ENCODE measurements at places on chromosomes 5 and 9. TPM values are rescaled to one million over a fixed set of nuclear protein-coding genes. Genes with fewer than 3 reads are reported as not detected.

The KCNIP1 gene
- total RNA-seq, result not detected

The OR1J2 gene
- not detected for total RNA-seq

- no peak for ATAC-seq
These were observed 42.2 kb upstream of the EGFL7 start for GRCh38 chr9:136620441-136621018.

GRCh38 chr9:133707065-133707762, 30.9 kb downstream of the SARDH start:
- ATAC-seq, result no peak

DNA sequence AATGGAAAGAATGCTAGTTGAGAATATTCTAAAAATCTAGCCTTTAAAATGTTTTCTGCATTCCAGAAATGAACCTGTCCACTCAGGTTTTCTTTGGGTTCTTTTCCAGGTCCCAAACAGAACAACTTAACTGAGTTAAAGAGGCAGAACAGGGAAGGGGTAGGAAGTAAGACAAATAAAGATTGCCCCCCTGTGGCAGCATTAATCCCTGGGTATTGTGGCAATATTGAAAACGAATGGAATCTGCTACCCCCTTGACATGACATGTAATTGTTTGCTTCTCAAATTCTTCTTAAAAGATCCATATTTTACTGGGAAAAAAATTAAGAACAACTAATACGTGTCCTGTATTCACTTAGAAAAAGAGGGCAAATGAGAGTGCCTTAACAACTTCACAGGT, 9.3 kb upstream of the RBM22 start:
- no peak for ATAC-seq

DNA sequence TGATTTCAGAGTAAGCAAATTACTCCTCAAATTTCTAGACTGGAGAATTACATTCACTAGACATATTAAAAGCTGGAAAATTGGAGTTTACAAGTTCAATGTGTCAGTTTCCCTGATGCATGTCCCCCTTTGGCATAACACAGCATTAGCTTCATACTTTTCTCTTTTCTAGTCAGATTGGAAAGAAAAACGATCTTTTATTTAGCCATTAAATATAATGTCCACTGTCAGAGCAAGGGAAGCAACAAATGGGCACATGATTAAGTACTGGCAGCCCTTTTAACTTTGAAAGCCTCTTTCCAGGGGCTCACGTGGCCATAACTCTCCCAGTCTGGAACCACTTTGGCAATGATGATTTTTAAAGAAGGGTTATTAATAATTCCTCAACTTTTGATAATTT, 203.3 kb downstream of the KCNN2 start:
- no peak for ATAC-seq

DNA sequence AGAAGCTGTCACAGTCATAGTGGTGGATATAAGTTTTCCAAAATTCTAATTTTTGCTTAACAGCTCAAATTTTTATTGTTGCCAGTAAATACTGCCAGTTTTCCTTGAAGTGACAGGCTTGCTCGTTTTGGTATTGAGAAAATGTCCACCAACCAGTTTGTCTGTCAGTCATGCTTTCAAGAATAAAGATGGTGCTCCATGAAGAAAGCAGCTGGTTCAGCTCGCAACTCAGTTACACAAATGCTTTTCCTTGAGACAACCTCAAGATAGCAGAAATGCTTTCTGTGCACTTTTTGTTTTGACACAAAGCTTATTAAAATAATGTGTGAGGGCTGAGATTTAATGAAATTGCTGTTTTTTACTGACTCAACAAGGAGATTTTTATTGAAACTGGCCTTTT, 135.7 kb downstream of the LRRC70 start:
- ATAC-seq, result no peak

- ATAC-seq, result no peak
These were observed 14.6 kb downstream of the MRPL36 start for GRCh38 chr5:1785062-1785461.

GRCh38 chr5:14588145-14588544, 6.6 kb downstream of the OTULINL start:
- no peak for ATAC-seq

GRCh38 chr5:178674334-178674733, 47.5 kb upstream of the CLK4 start:
- no peak for ATAC-seq

All from activated T-helper 17 cell treated with anti-CD3 and anti-CD28 coated beads, Interleukin-2, amount 50 U/mL, for 72 hours (primary cell).